AML-193 (cell line): ENCODE measurements at places on chromosomes 6 and 20.

GRCh38 chr6:100116411-100117194 is 122.6 kb upstream of the MCHR2 start:
- DNase-seq, result peak; percentile 78

DNA sequence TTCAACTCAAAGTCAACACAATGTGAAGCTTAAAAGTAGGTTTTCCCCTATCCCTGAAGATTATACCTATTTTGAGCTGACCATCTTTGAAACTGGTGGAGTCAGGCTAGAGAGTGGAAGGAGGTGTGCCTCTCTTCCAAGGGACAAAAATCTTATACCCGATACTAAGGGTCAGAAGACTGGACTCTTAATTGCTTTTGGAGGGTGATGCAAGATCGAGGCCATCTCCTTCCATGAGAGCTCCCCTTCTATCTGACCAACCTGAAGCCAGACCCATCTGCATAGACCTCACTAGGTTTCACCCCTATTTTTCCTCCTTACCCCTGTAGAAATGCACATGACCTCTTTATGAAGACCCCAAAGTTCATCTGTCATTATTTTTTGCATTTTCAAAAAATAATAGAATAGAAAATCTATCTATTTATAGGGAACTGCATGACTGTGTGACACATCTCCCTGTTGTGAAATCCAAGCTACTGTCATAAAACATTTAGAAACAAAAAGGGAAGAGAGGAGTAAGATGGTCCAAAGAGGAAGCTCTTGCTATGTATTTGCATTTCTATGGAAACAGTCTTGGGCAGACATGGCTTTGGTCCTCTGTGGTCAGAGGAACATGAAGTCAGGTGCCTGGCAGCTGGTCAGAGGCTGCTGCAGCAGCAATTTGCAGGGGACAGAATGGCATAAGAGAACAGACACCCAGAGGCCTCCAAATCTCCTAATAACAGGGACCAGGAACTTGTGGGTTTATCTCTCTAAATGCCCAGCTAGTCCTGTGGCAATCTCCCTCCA is 349.2 kb downstream of the MAFB start:
- DNase-seq, result peak; percentile 91

DNA sequence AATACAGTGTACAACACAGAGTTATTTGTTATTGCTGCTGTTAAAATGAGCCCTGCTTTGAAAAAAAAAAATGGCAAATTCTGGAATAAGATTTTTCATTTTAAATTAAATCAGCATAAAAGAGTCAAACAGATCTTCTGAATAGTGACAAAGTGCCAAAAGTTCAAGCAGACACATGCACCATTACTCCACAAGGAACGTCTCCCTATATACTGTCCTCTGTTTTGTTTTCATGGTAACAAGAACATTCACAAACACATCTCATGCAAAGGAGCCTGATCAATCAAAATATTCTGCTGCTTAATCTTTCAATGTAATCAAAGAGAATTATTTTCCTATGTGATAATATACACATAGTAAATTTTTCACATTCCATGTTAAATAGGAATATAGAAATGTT is 2.7 kb downstream of the HIVEP2 start:
- no peak for DNase-seq

DNA sequence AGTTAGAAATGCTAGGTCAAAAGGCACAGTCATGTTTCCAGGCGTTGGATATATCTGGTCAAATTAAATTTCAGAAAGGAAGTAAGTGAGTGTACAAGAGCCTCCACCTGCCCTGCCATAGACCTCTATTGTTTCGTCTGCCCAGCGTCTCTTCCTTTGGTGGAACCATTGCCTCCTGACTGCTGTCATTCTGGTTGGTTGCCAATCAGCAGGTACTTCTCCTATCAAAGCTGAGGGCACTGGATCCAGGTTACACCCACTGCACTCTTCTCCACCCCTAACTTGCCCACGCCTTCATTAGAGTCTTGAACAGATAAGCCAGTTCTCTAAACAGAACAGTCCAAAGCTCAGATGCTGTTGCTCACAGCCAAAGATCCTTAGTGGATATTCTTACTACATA is 2.6 kb upstream of the WFDC5 start:
- no peak for DNase-seq

DNA sequence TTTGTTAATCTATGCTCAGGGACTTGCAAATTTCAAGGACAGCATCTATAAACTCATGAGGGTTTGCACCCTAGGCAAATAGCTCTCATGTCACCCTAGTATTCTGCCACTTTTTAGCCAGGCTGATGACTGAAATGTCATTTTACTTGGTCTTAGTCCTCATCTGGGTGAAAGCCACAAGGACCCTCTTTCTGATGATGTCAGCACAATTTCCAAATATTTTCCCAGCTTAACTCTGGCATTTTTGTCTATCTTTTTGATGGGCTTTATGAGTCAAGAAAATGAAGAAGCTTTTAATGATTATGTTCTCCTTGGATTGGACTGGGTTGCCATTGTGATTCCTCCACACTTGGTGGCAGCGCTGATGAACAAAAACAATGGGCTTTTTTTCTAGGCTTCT is 420.1 kb upstream of the BTBD3 start:
- no peak for DNase-seq

DNA sequence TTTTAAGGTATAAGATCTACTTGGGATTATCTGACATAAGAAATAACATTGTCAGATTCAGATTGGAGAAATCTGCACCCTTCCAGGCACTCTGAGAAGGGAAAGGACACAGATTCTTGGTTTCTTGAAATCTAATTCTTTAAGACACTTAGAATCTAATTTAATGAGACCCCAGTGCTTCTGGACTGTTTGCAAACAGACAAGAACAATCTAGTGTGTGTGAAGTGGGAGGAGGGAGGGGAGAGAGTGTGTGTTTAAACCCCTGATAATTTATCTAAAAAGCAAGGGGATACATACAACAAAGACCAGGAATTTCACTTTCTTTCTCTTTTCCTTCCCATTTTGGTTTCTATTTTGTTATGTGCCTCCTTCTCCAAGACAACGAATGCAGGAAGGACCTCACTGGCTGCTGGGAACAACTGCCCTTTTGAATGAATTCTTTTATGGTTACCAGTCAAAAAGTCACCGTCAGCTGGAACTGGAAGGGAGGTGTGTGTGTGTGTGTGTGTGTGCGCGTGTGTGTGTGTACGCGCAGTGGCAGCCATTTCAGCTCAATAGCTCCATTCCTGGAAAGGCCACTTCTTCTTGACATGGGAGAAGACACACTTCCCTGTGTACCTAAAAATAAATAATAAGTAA is 129.4 kb downstream of the BCAS1 start:
- DNase-seq, result no peak

DNA sequence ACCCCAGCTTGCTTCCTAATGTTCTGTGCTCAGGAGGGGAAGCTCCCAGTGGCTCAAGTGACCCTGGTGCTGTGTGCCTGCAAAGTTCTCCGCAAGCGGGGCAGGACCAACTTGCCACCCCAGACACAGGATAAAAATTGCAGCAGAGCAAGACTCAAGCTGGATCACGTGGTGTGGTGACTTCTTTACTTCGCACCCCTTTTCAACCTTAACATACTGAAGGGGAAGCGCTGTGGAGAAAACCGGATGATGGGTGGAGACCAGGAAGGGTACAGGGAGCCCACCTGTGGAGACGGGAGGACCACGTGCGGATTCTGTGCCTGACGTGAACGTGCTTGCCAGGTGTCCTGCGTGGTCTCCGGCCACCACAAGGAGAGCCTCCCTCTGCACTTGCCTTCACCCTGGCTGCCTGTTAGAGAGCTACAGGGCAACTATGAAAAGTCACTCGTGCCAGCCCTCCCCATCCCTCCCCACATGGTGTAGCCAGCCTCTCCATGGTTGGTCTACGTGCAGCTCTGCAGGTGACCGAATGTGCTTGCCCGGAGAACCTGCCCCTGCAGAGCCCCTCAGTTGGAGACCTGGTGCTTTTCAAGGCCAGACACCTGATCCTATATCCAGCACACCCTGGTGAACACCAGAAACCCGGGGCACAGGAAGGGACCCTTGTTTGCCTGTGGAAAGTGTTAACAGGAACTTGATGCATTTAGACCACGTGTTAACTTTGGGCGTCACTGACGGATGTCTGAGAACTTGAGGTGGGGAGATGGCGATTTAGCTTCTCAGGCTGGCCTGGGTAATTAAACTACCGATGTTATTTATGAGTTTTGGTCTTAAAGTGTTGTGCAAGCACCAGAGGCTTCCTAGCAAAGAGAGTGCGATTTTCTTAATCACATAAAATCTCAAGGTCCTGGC is 23.9 kb upstream of the DACT2 start:
- DNase-seq, result no peak

- DNase-seq, result no peak
Measured at GRCh38 chr6:56456785-56457184, 185.9 kb downstream of the DST start.

- DNase-seq, result no peak
Measured at GRCh38 chr6:683742-684440, 9.0 kb downstream of the EXOC2 start.

- DNase-seq, result no peak
Measured at GRCh38 chr6:162688751-162689345, 38.7 kb downstream of the PRKN start.

GRCh38 chr20:11852811-11853210 is 64.9 kb upstream of the BTBD3 start:
- no peak for DNase-seq

- no peak for DNase-seq
Measured at GRCh38 chr6:107717781-107718180, 106.3 kb downstream of the SCML4 start.

GRCh38 chr6:101114703-101115102 is 233.6 kb upstream of the ASCC3 start:
- DNase-seq, result peak; percentile 38

DNA sequence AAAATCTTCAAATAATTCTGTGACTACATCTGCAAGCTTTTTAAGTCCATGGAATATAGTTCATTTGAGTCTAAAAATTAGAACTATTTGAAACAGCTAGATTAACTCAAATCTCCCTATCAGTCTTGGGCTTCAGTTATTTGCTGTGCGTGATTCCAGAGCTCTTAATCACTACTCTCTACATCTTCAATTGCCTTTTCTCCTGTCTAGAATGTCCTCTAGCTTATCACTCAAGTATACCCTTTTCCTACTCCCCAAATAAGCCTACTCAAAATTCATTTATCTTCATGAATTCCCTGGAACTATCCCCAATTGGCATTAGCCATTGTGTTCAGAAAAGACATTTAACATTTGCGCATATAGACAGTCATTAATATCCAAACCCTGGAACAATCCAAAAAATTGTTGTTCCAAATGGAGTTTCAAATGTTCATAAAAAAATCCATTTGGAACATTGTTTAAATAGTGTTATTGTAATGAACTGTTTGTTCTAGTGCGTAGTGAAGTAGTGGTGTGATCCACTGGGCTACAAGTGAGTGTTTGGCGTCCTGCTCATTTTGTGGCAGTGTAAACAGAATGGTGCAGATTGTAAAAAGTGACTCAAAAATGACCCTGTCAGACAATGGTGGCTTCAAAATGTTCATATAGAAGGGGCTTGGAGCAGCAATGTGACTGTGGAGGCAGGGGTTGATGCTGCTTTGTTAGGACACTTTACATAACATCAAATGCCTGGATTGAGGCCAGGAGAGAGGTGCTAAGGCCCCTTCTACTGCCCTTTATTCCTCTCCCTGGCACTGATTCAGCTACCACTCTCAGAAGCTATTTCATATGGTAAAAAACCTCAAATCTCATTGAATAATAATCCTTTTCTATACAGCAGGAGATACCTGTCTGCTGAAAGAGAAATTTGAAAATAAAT is 122.3 kb downstream of the KIF6 start:
- DNase-seq, result no peak

DNA sequence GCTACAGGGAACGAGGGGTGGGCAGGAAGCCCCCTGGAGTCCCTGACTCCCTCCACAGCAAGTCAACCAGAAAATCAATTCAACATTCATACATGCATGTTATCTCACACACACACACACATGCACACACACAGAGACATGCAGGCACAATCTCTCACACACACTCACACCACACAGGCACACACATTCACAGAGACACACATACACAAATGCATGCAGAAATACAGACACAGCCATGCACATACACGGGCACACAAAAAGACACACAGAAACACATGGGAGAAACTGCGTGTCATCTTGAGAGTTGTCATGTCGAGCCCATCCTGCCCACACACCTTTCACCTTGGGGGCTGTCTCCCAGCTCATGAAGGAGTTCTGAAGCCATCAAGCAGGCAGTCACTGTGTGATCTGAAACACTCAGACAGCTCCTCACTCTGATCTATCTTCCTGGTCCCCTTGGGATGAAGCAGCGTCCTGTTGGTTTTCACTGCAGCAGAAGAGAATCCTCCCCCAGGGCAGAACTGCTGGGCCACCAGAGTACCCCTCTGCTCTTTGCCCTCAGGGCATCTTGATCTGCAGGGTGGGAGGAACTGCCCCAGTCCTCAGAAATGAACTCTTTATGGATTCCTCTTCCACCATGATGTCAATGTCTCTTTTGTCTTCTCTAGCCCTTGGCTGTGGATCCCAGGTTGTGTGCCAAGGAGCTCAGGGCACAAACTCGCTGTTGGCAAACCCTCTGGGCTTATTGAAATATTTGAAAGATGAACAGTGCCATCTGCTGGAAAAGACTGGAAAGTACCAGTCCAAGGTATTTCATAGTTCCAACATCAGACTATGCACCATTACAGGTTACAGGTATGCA is 8.8 kb downstream of the RAET1L start:
- peak; percentile 62 for DNase-seq

GRCh38 chr6:15458021-15458459 is 204.8 kb downstream of the DTNBP1 start:
- DNase-seq, result no peak
